GM23248 (cell line): ENCODE measurements at places on chromosomes 2 and 18. TPM values are rescaled to one million over a fixed set of nuclear protein-coding genes. Genes with fewer than 3 reads are reported as not detected.

DNA sequence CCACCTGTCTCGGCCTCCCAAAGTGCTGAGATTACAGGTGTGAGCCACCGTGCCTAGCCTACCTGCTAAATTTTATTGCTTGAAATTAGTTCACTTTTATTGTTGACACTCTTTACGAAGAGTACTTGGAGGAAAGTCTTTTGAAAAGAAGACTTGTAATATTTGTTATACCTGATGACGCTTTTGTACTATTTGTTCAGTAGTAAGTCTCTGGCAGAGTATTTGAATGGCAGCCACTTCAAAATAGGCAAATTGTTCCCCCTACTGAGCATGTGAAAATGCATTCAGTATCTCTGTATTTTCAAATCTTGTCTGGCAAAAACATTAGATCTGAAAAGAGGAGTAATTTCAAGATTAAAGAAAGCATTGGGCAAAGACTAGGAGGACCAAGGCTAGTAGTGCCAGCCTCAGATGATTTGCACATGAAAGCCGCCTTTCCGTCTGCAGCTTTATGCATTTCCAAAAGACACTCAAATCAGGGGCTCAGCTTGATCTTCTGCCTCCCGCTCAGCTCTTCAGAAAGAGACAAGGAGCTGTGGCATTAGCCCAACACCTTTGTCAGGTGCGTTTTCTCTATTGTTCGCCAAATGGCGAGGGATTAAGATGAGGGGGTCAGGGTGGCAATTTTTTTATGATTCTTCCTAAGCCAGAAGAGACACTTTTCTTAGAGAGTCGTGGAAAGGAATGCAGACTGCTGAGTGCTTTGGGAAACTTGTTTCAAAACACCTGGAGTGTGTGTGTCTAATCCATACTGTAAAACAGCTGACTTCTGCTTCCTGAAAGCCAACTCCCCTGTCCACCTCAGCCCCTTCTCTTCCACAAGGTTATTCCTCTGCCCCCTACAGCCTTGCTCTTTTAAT is 18.8 kb upstream of the FOXI3 start:
- no peak for DNase-seq

GRCh38 chr2:96336104-96336775 is 674 bp downstream of the NCAPH start:
- peak; percentile 12 for DNase-seq

- peak; percentile 35 for DNase-seq
Observed at GRCh38 chr2:214542295-214542694, 131.4 kb downstream of the VWC2L start.

GRCh38 chr2:204691911-204692510 is 146.7 kb downstream of the PARD3B start:
- peak; percentile 91 for DNase-seq

GRCh38 chr2:133247631-133248030 is 320.6 kb downstream of the NCKAP5 start:
- DNase-seq, result no peak

Gene C2orf74
- polyA plus RNA-seq, result 14.2 and 17.9 TPM in 2 replicates

Gene NCKAP1
- polyA plus RNA-seq, result 57.4 and 58.9 TPM in 2 replicates

Gene SNTG2
- polyA plus RNA-seq, result not detected in 2 replicates

Gene GDF7
- 0.03 TPM in 1 of 2 replicates, not detected in the other for polyA plus RNA-seq

Gene IGFBP2
- 5.6 and 12.6 TPM in 2 replicates for polyA plus RNA-seq
